ENCODE measurements at places on chromosomes 1 and 21. TPM values are rescaled to one million over a fixed set of nuclear protein-coding genes. Genes with fewer than 3 reads are reported as not detected.
A peak's percentile ranks its signal among the peaks of the same experiment; 100 is the strongest.

DNA sequence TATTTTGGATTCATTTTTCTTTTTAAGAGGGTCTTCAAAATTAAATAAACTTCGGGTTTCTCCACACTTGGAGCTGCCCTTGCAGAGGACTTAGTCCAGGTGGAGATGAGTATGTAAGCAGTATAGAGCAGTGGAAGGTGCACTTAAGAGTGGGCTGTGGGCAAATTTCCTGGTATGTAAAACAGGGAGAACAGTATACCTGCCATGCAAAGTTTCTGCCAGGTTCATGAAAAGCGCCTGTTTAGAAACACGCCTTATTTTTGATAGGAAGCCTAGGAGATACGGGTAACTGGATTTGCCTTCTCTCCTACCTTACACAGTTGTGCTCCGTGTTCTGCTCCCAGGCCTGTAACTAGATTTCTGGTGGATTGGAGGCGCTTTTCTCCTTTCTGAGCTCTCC is 1.2 kb downstream of the KDM4A start:
- DNase-seq, result no peak

DNA sequence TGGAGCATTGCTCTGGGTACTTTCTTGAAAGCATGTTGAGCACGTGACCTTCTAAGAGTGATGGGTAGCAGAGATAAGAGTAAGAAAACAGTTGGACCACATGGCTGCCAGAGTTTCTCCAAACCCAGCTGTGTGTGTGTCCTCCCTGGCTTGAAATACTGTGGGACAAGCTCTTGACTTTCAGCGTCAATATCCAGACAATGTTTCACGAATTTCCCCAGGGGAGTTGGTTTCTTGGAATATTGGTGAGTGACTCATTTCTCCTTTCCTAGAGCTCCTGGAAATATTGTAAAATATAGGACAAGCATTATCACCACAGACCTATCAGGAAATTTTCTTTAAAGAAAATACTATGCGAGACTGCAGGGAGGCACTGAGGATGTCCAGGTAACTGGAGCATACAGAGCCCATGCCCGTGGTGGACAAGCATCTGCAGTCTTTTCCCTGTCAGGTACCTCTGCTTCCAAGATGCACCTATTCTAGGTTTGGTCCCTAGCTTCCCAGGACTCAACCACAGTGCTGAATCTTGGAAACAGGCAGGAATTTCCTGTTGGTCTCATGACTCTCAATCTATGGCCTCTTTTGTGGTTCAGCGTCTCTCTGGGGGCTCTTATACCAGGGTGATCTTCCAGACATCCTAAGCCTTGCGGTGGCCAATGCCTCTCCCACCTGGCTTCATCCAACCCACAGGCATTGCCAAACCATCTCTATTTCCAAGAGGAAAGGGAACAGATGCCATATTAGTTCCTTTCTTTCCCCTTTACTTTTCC is 67.4 kb downstream of the KCNJ6 start:
- no peak for DNase-seq

DNA sequence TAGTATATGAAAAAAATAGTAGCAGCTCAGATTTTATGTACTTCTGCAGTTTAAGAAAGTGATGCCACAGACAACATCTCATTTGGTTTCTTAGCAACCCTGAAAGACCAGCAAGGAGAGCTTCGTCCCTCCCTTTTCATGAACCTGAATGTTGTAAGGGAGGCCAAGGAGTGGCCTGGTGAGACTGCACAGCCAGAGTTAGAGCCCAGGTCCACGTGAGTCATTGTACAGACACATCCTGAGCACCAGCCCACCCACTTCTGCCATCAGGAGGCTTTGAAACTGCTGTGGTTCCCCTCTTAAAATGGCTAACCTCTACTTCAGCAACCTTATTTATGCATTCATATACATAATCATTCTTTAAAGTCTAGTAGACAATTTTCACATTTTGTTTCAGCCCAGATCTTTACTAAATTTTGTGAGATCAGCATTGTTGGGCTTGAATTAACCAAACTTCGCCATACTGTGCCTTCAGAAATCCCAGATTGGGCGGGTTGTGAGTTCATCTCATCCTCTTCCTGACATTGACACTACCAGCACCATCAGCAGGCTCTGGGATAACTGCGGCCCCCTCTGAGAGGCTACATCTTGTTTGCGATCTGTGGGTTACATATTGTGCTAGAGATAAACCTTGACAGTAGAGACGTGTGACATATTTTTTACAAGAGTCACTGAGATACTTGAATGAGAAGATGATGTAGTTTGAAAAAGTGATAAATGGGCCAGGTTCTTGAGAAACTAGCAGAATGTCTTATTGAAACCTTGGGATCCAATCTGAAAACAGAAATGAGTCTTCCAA is 106.7 kb downstream of the CAMTA1 start:
- DNase-seq, result no peak

GRCh38 chr1:178282949-178283367 is 189.1 kb downstream of the RASAL2 start:
- DNase-seq, result no peak

GRCh38 chr1:1603671-1604373 is 3.9 kb upstream of the FNDC10 start:
- peak; percentile 33 for DNase-seq

- DNase-seq, result peak; percentile 70
Observed at GRCh38 chr1:17606826-17607440, 67.4 kb downstream of the ARHGEF10L start.

DNA sequence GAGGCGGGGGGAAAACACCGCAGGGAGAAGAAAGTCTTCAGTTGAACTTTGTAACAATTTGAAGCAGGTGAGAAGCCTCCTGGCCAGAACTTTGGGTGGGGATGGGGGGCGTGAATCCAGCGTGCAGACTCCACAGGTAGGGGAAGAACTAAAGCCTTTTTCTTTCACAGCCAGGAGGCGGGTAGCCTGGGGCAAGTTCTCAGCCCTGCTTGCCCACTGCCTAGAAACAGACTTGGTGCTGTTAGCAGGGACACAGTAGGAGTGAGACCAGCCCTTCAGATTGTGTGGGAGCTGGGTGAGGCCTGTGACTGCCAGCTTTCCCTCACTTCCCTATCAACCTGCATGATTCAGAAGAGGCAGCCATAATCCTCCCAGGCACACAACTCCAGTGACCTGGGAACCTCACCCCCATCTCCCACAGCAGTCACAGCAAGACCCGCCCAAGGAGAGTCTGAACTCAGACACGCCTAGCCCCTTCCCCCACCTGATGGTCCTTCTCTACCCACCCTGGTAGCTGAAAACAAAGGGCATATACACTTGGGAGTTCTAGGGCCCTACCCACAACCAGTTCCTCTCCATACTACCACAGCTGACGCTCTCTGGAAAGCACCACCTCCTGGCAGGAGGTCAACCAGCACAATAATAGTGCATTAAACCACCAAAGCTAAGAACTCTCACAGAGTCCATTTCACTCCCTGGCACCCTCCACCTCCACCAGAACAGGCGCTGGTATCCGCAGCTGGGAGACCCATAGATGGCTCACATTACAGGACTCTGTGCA is 83.5 kb upstream of the CDC42BPA start:
- no peak for DNase-seq

Gene PTGFR
- not detected for total RNA-seq

DNA sequence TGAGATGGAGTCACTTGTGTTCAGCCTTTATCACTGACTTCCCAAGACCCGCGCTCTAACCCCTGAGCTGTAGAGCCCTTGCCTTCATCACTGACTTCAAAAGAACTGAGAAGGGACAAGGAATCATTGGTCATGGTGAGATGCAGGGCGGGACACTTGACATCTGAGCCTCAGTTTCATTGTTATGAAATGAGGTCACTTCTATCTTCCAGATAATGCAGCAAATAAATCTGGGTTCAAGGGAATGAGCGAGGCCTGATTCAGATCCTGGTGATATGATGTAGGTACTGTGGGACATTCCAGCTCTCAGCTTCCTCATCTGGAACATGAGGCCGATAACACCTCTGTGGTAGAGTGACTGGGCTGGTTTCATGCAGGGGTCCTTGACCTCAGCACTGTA is 13.8 kb downstream of the KAZN start:
- no peak for DNase-seq

Gene CFHR5
- total RNA-seq, result not detected

Gene DNAJC11
- total RNA-seq, result 43.0 TPM

Gene FRRS1
- total RNA-seq, result 4.6 TPM

Gene ZYG11B
- 13.7 TPM for total RNA-seq

- DNase-seq, result peak; percentile 22
Observed at GRCh38 chr1:12547586-12548225, 70.3 kb downstream of the DHRS3 start.

- no peak for DNase-seq
Observed at GRCh38 chr1:61993331-61993961, 201.2 kb upstream of the L1TD1 start.

Gene HES2
- total RNA-seq, result 0.34 TPM

DNA sequence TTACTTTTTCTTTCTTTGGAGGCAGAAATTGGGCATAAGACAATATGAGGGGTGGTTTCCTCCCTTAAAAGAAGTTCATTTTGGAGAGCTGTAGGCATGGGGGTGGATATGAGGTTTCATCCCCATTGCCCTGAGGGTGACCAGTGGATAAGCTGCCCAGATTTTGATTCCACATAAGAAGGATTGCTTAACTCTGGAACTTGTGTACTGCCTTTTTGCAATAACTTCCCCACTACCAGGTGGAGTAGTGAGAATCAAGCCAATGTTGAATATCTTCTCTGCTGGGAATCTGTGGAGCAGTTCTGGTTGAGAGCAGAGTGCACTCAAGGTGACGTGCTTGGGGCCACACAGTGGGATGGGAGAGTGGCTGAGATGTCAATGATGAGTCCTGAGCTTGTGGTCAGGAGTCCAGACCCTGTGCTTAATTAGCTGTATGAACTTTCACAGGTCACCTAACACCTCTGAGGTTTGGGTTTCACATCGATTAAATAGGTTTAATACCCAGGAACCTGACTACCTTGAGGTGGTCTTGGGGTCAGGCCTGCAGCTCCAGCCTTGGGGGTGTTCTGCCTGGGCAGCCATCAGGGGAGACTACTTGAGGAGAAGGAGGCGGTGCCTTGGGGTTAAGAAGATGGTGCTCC is 152.9 kb downstream of the FCRL5 start:
- no peak for DNase-seq

Gene TRAPPC3
- 51.7 TPM for total RNA-seq

Gene CD52
- total RNA-seq, result 1,088 TPM

GRCh38 chr1:219209578-219209977 is 35.9 kb downstream of the LYPLAL1 start:
- DNase-seq, result no peak

DNA sequence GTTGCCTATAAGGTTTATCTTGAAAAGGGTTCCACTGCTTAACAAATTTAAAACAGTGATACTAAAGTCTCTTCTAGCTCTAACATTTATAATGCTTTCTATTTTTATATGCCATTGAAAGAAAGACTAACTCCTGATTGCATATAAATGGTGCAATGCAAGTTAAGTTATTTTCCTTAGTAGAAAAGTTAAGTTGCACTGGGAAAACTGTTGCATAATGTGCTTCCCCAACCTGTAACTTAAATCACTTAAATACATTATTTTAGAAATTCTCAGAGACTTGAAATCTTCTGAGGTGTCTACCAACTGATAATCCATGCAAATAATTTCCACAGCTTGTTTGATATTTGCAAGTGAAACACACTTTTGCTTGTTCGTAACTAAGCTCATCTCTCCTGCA is 175.0 kb upstream of the HMCN1 start:
- DNase-seq, result no peak

Data from activated naive CD8-positive, alpha-beta T cell treated with anti-CD3 and anti-CD28 coated beads, Interleukin-2, amount 10 ng/mL, durations not matched to agents 7 days and 5 days (primary cell).